Cortex of kidney (tissue), 1 donor: ENCODE measurements at places on chromosomes 1 and 21.

DNA sequence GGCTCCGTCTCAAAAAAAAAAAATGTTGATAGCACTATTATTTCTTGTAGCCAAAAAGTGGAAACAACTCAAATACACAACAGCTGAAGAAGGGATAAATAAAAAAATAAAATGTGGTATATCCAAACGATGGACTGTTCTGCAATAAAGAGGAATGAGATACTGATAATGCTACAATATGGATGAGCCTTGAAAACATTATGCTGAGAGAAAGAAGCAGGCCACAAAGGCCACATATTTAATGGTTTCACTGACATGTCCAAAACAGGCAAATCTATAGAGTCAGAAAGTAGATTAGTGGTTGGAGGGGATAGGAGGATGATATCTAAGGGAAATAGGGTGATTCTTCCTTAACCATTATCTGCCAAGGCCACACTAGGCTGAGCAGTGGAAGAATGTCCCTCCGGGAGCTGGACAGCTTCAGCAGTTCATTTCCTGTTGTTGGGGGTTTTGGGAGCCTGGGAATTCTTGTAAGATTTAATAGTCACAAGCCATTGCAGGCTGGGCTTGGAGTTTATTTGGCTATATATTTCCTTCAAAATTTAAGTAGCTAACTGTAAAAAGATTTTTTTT, 53.5 kb downstream of the ST3GAL3 start:
- DNase-seq: no peak

- DNase-seq: no peak
Observed at GRCh38 chr1:154386643-154387352, 18.3 kb upstream of the IL6R start.

GRCh38 chr1:110770832-110771231, 96.1 kb upstream of the KCNA3 start:
- DNase-seq: no peak

GRCh38 chr1:171739656-171740055, 2.2 kb downstream of the VAMP4 start:
- DNase-seq: no peak

GRCh38 chr1:176720838-176721237, 257.9 kb downstream of the PAPPA2 start:
- DNase-seq: no peak

DNA sequence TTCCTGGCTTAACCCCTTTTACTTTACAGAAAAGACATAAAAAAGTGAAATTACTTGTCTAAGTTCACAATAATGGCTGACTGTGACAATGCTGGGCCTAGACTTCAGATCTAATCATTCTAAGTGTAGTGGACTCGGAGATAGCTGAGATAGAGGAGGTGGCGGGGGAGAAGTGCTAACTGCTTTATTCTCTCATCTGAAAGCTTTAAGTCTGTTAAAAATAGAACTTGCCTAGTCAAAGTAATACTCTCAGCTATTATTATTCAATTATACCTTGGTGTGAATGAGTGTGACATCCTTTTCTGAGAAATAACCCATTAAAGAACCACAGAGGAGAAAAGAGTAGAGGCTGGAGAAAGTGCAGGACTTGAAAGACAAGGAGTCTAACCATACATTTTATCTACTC, 96.1 kb upstream of the OLIG2 start:
- no peak for DNase-seq

GRCh38 chr1:119308806-119309205, 59.8 kb upstream of the HAO2 start:
- DNase-seq: no peak

DNA sequence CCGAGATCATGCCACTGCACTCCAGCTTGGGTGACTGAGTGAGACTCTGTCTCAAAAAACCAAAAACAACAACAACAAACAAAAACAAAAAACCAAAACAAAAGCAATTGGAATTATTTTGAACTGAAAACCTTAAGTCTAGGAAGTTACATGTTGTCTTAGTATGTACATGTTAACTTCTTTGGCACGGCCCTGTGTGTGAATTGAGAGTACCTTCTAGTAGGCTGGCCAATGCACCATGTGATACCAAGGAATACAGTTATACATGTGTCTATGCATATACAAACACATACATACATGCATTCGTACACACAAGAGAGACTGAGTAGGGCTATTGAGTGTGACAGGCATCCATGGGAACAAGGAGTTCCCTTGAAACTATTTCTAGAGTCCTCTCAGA, 18.6 kb downstream of the TPTE start:
- DNase-seq: no peak

DNA sequence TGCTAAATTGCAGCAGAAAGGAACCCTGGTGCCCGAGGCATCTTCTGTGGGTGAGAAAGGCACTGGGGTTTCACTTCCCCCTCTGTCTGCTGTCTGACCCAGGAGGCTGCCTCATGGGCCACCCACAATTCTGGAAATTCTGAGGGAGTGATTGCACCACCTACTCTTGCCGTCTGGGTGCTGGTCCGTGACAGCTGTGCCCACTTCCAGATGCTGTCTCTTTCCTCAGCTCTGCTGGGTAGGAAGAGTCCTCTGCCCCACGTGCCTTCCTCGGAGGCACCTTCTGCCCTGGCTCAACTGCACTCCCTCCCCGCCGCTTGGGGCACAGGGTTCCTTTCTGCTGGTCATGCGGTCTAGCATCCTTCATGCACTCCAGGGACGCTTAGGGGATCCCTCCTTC, 96.3 kb downstream of the ARHGEF10L start:
- DNase-seq: no peak

- DNase-seq: no peak
Observed at GRCh38 chr1:100585786-100586185, 47.8 kb downstream of the GPR88 start.

DNA sequence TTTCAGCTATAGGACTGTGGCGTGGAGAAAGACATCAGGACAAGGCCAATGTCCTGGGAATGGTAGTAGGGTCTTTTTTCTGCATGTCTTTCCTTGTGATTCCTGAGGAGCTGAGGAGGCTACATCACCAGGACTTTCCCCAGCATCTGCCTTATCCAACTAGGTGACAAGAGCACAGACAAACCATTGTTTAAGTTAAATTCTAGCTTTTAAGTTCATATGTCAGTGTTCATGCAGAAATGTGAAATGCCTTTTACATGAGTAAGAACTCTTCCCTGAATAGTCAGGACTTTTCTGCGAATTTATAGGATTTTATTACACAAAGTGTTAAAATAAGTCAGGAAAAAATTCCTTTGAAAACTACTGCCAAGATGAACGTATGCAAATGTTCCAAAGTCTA, 154.2 kb downstream of the PTGER3 start:
- no peak for DNase-seq

- no peak for DNase-seq
Observed at GRCh38 chr1:40625076-40625475, 40.4 kb downstream of the RIMS3 start.

DNA sequence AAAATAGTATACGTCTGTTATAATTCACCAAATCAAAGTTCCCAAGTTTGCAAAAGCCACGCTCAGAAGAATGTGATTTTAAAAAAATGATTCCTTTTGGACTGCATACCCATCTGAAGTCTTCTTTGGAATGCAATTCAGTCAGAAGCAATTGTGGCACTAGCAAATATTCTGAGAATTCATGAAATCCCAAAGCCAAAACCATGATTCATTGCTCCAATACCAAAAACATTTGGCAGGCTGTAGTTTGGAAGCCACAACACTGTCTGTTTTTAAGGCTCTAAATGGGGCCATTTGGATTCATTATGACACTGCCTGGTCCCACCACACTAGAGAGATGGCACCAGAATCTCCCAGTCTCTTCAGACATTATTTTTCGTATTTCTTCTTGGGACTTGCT, 21.8 kb upstream of the LRRC53 start:
- no peak for DNase-seq

DNA sequence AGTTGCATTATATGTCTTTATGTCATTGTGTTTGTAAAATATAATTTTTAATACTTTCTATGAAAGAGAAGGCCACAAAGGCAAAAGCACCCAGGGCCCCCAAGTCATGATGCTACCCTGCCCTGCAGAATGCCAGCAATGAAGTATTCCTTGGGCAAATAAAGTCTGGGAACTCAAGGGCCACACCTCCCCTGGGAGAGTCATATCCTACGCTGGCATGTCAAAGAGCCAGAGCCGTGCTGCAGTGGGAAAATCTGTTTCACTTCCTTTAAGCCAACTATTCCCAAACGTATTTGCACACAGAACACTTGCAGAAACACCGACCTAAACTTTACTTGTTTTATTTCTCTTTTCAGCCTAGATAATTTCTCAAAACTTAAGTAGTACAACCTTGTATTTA, 98.4 kb upstream of the KAZN start:
- no peak for DNase-seq

DNA sequence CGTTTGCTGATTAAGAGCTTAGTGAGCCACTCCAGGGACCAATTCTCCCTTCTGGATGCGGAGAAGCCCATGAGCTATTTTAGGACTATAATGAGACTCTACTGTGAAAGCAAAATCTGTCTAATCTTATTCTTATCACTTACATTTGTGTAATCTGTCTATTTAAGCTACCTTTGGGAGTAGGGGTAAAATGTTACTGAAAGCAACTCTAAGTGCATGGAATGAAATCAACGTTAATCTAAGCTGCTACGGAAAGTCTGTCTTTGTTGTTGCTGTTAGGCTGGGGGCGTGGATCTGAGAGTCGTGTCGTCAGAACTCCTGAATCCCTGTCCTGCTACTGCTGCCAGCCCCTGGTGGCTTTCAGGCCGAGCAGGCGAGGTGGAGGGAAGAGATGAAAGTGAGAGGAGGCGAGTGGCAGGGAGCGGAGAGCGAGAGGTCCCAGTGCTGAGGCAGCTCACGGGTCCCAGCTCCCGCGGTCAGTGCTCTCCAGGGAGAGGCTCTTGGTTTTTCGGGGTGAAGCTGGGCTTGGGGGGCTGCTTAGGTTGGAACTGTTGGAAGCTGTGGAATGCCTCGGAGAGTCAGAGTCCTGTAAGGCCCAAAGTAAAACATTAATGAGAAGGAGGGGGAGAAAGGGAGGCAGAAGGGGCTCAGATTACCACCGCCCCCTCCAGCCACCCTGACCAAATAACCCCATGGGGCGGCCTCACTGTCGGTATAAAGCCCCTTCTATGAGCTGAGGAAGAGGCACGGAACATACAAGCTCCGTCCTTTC, 53.9 kb downstream of the COQ8A start:
- DNase-seq: no peak

GRCh38 chr1:110282395-110282794, 56.8 kb upstream of the RBM15 start:
- DNase-seq: no peak

GRCh38 chr1:3262681-3263286, 191.7 kb upstream of the ARHGEF16 start:
- DNase-seq: no peak

- DNase-seq: no peak
Observed at GRCh38 chr1:182685215-182685614, 828 bp upstream of the RGS8 start.

GRCh38 chr1:155170806-155171205, 2.3 kb downstream of the KRTCAP2 start:
- no peak for DNase-seq

DNA sequence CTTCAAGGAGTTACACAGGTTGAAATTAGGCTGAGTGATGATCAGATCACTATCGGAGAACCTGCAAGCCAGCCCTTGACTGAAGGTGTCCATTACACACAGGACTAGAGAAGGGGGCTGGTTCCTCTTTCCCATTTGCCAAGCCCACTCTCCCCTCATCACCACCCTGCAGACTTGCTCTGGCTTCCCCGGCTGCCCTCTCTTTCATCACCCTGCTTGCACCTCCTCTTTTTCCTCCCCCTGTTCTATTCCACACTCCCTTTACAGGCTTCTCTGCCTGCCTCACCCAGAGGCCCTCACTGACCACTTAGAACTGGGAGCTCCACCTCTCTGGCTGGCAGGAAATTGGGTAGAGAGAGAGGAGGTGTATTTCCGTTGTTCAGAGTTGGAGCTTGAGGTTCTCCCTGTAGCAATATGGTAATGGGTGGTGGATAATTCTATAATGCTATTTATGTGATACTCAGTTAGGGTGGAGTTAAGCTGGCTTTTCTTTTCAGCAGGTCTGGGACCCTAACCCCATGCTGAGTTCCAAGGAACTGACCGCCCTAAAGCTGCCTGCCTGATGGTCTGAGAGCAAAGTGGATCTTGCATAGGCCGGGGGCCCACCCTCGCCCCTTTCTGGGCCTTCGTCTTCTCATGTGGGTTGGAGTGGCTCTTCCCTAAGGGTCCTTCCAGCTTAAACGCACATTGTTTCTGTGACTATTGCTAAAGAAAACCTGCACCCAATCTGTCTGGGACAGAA, 111.8 kb upstream of the ADAR start:
- DNase-seq: no peak

DNA sequence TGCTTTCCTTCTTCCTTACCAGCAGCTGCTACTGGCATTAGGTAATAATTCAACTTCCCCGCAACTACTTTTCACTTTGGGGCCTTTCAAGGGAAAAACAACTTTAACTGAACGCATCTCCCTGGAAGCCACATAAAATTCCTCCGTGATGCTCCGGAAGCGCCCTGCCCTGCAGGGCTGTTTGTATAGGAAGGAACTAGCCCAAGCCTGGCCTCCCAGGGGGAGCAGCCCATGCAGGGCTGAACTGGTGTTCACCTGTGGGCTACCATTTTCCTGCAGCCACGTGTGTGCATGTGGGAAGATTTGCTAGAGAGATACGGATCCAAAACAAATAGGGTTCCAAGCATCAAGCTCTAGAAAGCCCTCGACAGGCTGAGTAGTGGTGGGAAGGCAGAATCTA, 14.4 kb downstream of the CLDN14 start:
- DNase-seq: no peak

DNA sequence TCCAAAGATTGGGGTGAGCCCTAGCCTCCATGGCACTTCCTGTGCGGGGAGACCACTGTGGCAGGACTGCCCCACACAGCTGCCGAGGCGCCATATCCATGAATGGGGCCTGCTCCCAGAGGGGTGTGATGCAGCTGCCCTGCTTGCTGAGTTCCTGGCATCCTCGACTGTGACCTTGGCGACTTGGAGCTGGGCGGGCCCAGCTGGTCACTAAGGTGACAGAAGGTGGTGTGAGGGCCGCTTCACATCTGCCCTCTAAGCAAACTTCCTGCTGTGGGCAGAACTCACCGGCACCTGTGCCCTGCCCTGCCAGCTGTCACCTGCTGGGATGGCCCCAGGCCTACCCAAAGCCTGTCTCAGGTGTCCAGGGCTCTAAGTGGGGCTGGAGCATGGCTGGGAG, 9.0 kb downstream of the TMEM61 start:
- no peak for DNase-seq

- no peak for DNase-seq
Observed at GRCh38 chr1:211800925-211801607, 29.5 kb downstream of the LPGAT1 start.

GRCh38 chr21:37028570-37028969, 22.1 kb downstream of the RIPPLY3 start:
- no peak for DNase-seq

GRCh38 chr1:117580436-117580835, 25.4 kb upstream of the TENT5C start:
- DNase-seq: no peak

GRCh38 chr1:18922319-18922726, 20.0 kb upstream of the ALDH4A1 start:
- DNase-seq: no peak
